Stimulated activated CD4-positive, alpha-beta T cell treated with anti-CD3 and anti-CD28 coated beads, Interleukin-2, amount 100 ng/mL, for 4 hours (primary cell): ENCODE measurements at places on chromosomes 13 and 19.
A peak's percentile ranks its signal among the peaks of the same experiment; 100 is the strongest.

GRCh38 chr13:110470272-110471009 lies 91.1 kb downstream of the RAB20 start:
- no peak for DNase-seq

DNA sequence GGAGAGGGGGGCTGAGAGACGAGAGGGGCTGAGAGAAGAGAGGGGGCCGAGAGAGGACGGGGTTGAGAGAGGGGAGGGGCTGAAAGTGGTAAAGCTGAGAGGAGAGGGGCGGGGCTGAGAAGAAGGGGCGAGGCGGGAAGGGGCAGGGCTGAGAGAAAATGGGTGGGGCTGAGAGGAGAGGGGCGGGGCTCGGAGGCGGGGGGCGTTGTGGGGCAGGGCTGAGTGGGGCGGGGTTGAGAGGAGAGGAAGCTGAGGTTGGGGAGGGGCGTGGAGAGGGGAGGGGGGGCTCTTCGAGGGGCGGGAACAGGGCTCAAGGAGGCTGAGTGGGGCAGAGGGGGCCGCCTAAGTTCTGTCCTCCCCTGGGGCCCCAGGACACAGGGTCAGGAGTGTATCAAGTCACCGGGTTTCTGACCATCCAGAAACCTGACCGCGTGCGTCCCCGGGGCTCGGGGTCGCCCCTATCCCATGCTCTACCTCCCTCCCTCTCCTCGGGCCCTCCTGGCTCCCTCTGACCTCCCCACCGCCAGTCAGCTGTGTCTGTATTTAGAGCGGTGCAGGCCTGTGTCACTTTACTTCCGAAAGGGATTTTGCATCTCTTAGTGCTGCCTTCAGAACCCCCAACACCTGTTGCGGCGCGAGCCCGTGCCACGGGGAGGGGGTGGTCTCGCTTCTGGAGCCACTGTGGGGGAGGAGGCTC lies 38.6 kb upstream of the SEMA6B start:
- peak; percentile 22 for DNase-seq

GRCh38 chr19:50199259-50199555 lies 4.2 kb upstream of the MYH14 start:
- no peak for DNase-seq

GRCh38 chr13:81184556-81185265 lies 843.8 kb upstream of the SPRY2 start:
- no peak for DNase-seq

DNA sequence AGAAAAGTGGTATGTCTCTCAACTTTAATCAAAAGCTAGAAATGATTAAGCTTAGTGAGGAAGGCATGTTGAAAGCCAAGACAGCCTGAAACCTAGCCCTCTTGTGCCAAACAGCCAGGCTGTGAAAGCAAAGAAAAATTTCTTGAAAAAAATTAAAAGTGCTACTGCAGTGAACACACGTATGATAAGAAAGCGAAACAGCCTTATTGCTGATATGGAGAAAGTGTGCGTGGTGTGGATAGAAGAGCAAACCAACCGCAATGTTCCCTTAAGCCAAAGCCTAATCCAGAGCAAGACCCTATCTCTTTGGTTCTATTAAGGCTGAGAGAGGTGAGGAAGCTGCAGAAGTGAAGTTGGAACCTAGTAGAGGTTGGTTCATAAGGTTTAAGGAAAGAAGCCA lies 96.4 kb downstream of the ZDHHC20 start:
- no peak for DNase-seq

DNA sequence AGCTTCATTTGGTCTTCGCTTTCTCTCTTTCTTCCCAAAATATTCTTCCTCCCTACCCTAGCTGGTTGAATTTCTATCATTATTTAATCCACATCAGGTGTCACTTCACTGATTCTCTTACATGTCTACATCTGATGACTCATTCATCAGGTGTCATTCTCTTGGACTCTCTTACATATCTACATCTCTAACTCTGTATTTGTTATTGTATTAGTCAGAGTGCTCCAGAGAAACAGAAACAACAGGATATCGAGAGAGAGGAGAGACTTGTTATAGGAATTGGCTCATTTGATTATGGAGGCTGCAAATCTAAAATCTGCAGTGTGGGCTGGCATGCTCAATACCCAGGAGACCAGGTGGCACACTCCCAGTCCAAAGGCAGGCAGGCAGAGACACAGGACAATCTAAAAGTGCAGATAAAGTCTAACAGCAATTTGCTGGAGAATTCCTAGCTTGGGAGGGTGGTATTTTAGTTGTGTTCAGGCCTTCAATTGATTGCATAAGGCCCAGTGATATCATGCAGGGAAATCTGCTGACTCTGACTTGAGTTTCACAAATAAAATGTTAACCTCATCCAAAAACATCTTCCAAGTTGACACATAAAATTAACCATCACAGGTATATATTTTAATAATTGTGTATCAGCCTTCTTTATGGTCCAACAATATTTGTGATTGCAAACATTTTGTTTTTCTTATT lies 541.4 kb upstream of the SLITRK5 start:
- DNase-seq, result no peak

- DNase-seq, result no peak
Measured at GRCh38 chr19:13102416-13102665, 317 bp downstream of the LYL1 start.

DNA sequence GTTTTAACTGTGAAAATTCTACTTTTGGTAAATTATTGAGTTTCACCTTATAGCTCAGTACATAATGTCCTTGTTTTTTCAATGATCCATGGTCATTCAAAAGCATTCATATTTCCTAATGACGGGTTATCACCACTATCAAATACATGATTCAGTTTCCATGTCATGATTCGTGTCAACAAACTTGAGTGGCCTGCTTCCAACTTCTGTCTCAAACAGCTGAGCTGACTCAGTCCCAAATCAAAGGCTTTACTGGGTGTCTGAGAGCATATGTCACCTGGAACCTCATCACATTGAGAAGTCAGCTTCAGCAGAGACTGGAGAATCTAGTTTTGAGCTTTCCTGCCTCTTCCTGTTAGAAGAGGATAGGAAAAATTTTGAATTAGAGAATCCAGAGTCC lies 40.3 kb upstream of the SGCG start:
- no peak for DNase-seq

- no peak for DNase-seq
Measured at GRCh38 chr13:100088273-100088643, 635 bp upstream of the PCCA start.

GRCh38 chr19:35710784-35711723 lies 6.7 kb downstream of the ZBTB32 start:
- DNase-seq, result peak; percentile 60

- DNase-seq, result no peak
Measured at GRCh38 chr19:6719992-6720368, 470 bp downstream of the C3 start.

- no peak for DNase-seq
Measured at GRCh38 chr19:383922-384798, 24.8 kb downstream of the C2CD4C start.

- DNase-seq, result no peak
Measured at GRCh38 chr13:27421101-27421871, 3.1 kb upstream of the GTF3A start.

- DNase-seq, result no peak
Measured at GRCh38 chr19:44303320-44303719, 1.5 kb downstream of the ZNF235 start.

DNA sequence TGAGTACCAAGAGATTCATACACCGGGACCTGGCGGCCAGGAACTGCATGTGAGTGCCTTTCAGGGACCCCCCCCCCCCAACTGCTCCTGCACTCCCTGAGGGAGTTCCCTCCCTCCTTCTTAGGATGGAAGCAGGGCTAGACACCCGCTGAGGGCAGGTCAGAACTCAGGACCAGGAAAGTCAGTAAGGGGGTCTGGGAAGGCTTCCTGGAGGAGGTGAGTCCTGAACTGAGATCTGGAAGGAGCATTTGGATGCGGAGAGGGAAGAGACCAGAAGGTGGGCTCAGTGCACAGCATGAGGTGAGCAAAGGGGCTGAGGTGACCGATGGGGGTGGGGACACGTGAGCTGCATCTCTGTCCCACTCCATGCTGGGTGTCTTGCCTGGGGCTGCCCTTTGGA lies 10.5 kb upstream of the HNRNPUL1 start:
- DNase-seq, result no peak

DNA sequence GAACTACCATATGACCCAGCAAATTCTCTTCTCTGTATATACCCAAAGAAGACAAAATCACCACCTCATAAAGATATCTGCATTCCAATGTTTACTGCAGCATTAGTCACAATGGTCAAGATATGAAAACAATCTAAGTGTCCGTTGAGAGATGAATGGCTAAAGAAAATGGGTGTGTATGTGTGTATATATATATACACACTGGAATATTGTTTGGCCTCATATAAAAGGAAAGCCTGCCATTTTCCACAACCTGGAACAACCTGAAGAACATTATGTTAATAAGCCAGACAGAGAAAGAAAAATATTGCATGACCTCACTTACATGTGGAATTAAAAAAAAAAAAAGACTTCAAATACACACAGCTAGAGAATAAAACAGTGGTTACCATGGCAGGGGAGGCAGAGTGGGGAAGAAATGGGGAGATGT lies 29.5 kb upstream of the RBM26 start:
- DNase-seq, result no peak

DNA sequence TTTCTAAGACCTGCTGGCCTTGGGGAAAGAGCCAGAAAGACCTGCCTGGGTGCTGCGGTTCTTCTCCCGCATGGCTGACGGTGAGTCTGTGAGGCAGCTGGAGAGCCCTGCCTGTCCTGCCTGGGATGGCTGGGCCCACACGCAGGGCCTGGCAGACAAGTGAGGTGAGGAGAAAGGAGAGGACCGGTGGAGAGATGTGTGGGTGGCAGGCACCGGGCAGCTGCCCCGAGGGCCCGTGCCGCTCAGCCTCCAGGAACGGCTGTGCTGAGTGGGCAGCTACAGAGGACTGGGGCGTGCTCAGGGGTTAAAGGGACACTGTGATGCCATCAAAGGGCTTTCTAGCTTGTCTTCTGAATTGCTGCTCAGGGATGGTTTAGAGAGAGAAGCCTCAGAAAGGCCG lies 53.8 kb downstream of the MLLT1 start:
- no peak for DNase-seq

DNA sequence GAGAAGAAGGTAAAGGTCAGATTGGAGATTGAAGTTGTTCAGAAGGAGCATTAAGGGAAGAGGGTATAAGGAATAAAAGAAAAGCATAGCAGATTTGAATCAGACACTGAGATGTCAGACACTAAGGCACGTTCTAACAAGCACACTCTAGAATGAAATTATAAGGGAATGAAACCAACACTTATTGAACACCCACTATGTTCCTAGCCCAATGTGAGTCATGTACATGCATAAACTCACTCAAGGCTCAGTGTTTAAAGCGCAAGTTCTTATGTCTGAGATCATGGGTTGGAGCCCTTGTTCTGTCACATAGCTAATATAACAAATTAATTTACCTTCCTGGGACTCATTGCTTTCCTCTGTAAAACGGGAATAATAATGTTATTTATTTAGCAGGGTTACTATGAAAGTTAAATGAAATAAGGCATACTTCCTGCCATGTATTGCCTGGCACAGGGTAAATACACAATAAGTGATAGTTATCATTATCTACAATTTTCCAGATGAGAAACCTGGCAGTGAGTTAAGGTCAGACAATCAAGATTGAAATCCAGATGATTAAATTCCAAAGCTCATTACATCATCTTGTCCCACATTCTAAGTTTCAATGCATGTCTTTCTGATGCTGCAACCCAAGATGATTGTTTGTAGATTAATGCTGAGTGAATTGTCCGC lies 68.3 kb upstream of the DACH1 start:
- DNase-seq, result no peak

DNA sequence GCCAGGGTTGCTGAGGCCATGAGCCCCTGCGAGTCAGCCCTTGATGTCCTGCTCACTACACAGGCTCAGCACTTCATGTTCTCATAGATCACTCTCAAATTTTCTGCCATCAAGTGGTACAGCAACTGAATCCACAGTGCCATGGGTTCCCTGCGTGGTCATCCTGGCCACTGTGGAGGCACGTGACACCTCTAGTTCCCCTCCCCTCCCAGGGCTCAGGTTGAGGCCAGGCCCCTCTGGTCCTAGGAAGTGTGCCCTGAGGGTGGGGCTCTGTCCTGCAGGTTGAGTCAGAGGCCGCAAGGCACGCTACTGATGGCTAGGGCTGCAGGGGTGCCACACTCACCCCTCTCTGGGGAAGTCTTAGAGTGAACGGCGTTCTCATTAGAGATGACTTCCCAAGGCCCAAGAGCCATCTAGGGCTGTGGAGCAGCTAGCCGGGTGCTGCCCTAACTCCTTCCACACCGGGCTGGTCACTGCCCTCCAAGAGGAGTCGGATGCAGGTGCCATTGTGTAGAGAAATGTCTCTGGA lies 39.8 kb upstream of the TPM4 start:
- no peak for DNase-seq

DNA sequence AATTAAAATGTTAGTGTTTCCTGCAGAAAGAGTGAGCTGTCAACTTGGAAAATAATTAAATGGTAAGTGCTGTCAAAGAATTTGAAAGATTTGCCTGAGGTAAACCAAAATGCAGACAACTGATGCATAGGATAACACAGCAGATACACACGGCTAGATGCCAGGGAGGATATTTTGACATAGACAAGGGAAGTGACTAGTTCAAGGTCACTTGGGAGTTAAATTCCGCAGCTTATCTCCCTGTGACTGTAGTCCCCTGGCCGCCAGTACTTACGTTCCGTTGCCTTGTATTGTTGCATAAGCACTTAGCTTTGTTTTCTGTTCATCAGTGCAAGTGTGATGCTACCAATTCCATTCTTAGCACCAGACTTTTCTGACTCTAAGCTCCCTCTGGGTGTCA lies 247.3 kb upstream of the MAB21L1 start:
- DNase-seq, result no peak

DNA sequence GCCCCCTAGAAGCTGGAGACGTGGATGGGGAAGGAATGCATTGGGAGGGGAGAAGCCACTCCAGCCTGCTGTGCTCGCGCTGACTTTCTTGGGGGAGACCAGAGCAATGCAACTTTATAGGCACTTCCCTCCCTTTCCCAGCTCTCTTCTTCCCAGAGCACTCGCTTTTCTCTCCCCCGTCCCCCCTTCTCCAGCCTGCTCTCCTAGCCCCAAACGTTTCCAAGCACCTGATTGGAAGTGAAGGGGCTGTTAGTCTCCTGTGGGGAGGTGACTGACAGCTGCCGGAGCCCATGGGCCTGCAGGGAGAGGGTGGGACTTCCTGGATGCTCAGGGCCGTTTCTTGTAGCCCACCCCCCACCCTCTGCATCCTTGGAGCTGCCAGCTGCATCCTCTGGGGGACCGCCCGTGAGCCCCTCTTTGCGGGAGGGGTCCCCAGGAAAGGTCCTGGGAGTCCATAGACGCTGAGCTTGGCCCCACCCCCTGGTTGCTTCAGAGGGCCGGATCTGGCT lies 2.5 kb downstream of the HDGFL2 start:
- no peak for DNase-seq

- DNase-seq, result no peak
Measured at GRCh38 chr13:36530050-36530789, 97.9 kb downstream of the CCNA1 start.

GRCh38 chr13:73167028-73167820 lies 108.4 kb downstream of the KLF5 start:
- DNase-seq, result no peak

DNA sequence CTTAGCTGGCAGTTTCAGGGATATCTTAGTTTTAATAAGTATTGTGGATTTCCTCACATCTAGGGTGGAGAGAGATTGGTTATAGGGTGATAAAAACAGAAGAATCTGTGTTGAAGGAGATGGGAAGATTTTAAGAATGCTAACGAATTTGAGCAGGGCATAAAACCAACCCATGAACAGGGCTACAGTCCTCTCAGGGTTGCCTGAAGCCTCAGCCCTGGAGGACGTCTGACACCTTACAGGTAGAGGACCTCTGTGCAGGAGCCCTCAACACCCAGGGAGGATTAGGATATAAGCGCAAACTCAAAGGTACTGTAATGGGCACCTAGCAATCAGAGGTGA lies 461 bp upstream of the WASF3 start:
- DNase-seq, result no peak

GRCh38 chr19:30373593-30373992 lies 1.4 kb downstream of the ZNF536 start:
- DNase-seq, result no peak
